ENCODE measurements at places on chromosomes 1 and 21.

GRCh38 chr1:119631433-119632102 lies 16.5 kb downstream of the ZNF697 start:
- peak; percentile 74 for DNase-seq

DNA sequence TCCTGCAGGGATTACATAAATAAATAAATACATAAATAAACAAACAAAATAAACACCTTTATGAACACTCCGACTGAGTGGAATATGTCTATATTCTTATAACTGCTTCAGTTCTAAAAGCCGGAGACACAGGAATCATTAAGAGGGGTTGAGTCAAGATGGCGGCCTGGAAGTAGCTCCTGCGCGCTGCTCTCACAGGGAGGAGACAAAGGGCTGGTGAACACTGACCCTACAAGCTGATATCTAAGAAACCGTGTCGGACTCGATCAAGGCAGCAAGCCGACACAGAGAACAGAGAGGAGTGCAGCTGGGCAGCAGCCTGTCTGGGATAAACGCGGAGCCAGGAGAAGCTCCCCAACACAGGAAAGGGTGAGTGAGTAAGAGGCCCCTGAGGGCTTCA lies 1098.6 kb upstream of the NCAM2 start:
- no peak for DNase-seq

DNA sequence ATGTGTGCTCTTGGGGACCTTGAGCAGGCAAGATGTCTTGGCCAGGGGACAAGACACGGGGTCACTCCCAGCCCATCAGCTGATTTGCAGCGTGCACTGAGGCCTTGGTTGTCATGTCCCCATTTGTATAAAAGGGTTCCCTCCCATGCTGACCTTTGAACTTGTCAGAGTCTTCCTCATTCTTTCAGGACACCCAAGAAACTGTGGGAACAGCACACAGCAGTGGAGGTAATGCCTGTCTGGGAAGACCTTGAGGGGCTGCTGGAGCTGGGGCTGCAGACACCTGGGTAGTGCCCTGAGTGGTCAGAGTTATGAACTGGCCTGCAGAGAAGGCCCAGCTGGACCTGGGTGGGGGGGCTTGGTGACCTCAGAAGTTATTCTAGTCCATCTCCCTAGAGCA lies 46.4 kb downstream of the FAAH start:
- DNase-seq = no peak

DNA sequence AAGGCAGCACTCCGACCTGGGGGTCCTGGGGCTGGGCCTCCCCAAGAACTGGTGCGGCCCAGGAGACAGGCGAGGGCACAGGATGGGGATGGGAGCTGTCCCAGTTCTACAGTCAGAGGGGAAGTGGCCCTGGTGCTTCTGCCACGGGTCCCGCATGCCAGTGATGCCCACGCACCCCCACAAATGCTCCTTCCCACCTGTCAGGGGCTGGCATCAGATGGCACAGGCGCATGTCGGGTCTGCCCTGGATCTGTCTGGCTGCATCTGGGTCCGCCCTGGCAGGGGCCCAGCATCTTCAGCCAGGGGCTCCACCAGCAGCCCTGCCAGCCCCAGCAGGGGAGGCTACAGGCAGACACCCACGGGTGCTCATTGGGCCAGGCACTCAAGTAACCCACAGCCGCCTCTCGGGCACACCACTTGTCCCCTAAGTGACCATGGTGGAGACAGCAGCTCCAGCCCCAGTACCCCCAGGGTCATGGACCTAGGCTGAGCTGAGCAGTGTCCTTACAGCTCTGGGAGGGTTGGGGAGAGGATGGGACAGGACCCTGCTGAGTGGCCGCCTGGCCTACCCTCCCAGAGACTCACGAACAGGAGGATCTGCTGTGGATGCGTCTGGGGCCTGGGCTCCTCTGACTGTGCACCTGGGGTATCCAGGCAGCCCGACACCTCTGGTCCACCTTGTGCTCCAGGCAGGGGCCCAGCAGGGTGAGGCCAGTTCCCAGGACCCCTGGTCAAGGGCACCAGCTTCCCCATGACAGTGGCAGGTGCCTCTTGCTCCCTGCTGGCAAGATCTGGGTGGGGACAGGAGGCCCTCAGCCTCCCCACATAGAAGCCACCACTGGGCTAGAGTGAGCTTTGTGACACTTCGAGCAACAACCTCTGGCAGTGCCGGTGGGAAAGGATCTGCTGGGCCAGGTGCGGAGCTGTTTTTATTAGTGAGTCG lies 5.4 kb downstream of the SMIM1 start:
- no peak for DNase-seq

DNA sequence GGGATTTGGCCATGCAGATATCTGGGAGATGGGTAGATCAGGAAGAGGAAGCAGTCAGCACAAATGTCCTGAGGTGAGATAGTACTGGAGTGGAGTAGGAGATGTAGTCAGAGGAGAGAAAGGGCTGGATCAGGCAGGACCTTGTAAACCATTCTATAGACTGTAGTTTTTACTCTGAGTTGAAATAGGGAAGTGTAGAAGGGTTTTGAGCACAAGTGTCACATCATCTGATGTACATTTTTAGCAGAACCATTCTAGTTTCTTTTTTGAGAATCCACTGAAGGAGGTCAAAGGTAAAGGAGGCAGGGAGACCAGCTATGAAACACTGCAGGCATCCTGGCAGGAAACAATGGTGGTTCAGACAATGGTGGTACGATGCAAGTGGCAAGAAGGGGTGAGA lies 194.6 kb upstream of the RRP15 start:
- DNase-seq = no peak

DNA sequence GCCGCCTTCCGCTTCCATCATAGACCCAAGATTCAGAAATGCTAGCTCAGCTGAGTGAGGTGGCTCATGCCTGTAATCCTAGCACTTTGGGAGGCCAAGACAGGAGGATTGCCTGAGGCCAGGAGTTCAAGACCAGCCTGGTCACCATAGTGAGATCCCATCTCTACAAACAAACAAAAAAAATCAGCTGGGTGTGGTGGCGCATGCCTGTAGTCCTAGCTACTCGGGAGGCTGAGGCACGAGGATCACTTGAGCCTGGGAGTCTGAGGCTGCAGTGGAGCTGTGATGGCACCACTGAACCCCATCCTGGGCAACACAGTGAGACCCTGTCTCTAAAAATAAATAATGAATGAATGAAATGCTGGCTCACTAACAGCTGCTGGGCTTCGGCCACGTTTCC lies 39.7 kb downstream of the TOMM20 start:
- DNase-seq = no peak

DNA sequence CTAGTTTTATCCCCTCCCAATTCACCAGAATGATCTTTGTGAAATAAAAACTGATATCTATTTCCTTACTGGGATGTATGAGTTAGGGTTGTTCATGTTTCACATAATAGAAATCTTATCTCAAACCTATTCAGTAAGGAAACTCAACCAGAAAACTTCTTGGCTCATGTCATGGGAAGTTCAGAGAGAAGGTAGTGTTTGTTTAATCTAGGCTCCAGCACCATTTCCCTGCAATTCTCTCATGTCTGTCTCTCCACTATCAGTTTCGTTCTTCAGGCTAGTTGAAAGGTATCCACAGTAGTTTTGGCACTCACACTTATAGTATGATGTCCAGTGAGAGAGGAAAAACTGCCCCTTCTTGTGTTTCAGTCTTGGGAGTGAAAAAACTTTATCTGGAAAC lies 34.6 kb upstream of the UHMK1 start:
- peak; percentile 13 for DNase-seq

DNA sequence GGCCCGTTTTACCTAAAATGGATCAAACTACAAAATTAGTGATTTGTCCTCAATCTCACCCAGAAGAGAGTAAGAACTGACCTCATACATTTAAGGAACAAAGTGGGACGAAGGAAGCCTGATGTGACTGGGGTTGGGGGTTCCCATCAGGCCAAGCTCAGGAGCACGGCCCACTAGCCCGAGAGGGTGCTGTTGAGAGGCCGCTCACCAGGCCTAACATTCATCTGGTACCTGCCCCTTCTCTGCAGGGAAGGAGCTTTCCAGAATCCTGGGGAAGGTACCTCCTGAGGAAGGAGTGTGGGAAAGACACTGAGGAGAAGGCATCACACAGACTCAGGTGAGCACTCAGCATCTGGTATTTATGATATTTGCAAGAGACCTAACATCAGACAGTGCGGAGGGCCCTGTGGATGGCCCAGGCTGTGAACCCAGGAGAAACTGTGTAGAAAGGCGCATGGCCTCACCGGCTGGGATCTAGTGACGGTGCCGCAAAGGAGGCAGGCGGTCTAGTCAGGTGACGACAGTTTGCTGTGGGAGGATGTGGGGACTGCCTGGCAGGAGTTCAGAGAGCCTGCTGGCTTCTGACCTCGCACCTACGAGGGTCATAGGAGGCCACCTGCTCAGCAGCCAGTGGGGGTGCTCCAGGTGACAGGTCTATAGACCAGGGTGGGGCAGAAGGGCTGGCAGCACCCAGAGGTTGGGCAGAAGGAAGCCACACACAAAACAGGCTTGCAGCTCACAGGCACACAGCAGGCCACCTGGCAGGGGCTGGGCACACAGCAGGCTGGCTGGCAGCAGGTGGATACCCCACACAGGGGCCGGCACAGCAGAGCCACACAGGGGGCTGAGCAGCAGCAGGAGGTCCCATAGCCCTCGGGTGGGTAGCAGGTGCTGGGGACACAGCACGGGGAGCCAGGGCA lies 543 bp downstream of the KRTAP12-4 start:
- no peak for DNase-seq

- DNase-seq = no peak
These were observed 33.0 kb downstream of the LAMC2 start for GRCh38 chr1:183218971-183219615.

GRCh38 chr1:178126741-178127185 lies 32.9 kb downstream of the RASAL2 start:
- DNase-seq = peak; percentile 85

GRCh38 chr1:243411472-243411871 lies 155.6 kb downstream of the SDCCAG8 start:
- DNase-seq = no peak

- peak; percentile 81 for DNase-seq
These were observed 746 bp downstream of the MACF1 start for GRCh38 chr1:39205102-39205780.

- DNase-seq = peak; percentile 51
These were observed 7.0 kb downstream of the CDKN2C start for GRCh38 chr1:50976890-50977574.

GRCh38 chr21:35908311-35909078 lies 151.8 kb downstream of the SETD4 start:
- DNase-seq = no peak

- no peak for DNase-seq
These were observed 125.2 kb upstream of the KIAA0040 start for GRCh38 chr1:175317779-175318178.
